ENCODE measurements at places on chromosomes 13 and 19.

DNA sequence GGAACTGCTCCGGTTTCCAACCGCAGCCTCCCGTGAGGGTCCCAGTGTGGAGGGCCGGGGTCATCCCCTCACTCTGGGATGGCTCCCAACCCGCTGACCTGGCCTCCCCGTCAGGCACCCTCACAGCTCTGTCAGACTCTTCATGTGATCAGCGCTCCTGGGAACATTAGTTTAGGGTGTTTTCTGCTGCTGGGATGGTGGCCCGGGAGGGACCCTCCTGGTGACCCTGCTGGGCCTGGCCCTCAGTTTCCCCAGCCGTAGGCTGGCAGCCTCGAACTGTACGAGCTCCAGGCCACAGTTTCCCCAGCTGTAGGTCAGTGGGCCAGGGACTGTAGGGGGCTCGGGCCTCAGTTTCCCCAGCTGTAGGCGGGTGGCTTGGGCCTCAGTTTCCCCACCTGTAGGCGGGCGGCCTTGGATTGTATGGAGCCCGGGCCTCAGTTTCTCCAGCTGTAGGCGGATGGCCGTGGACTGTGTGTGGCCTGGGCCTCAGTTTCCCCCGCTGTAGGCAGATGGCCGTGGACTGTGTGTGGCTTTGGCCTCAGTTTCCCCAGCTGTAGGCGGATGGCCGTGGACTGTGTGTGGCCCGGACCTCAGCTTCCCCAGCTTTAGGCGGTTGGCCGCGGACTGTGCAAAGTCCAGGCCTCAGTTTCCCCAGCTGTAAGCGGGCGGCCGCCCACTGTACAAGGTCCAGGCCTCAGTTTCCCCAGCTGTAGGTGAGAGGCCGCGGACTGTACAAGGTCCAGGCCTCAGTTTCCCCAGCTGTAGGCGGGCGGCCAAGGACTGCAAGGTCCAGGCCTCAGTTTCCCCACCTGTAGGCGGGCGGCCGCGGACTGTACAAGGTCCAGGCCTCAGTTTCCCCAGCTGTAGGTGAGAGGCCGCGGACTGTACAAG lies 1.3 kb upstream of the PTBP1 start:
- no peak for DNase-seq

DNA sequence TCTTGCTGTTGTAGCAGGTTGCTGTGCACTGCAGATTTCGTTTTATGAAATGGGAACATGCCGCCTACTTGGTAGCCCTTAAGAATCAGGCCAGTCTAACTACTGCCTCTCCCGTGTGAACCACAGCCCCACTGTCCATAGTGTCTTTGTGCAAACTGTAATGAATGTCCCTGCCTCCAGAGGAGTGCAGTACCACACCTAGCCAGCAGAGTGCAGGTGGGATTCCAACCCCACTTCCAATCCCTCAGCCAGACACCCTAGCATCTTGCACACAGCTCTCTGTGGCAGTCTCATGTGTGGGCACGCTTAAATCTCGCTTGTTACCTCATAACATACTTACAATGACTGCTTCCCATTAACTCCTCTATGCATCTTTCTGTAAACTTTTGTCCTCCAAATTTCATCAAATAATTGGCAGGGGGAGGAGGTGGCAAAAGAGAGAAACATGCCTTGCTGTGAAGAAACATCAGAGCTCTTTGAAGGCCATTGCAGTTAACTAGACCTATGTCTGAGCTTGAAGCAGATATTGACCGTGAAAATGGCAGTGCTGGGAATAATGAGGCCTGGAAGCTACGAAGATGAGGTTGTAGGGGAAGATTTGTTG lies 47.2 kb downstream of the ZAR1L start:
- DNase-seq: no peak

DNA sequence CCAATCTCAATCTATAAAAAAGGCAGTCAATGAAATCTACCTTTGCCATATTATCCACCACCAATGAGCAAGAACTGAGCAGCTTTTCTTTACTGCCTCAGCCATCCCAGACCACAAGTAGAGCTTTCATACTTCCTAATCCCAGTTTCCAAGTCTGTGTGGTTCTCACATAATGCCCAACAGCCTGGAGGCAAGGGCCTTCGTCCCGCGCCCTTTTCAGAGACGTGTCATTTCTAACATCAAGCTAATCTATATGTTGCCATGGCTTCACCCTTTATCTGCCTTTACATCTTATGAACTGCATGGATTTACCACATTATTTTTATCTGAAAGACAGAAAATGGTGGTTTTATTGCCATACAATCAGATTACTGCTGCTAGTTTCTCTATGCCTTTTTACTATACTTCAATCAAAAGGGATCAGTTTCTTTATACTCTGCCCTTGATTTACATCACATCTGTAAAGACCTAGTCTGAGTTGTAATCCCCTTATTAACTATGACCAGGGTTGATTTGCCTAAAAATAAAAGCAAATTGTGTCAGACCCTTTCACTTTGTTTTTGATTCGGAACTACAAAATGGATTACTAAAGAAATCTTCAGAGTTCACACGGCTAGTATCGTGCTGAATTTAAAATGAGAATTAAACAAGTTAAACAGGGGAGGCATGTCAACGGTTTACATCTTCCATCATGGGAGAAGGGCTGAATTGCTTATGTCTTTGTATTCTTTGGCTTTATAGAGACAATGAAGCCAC lies 5.9 kb downstream of the EFNB2 start:
- no peak for DNase-seq

GRCh38 chr13:40336228-40337221 lies 329.9 kb downstream of the FOXO1 start:
- no peak for DNase-seq

DNA sequence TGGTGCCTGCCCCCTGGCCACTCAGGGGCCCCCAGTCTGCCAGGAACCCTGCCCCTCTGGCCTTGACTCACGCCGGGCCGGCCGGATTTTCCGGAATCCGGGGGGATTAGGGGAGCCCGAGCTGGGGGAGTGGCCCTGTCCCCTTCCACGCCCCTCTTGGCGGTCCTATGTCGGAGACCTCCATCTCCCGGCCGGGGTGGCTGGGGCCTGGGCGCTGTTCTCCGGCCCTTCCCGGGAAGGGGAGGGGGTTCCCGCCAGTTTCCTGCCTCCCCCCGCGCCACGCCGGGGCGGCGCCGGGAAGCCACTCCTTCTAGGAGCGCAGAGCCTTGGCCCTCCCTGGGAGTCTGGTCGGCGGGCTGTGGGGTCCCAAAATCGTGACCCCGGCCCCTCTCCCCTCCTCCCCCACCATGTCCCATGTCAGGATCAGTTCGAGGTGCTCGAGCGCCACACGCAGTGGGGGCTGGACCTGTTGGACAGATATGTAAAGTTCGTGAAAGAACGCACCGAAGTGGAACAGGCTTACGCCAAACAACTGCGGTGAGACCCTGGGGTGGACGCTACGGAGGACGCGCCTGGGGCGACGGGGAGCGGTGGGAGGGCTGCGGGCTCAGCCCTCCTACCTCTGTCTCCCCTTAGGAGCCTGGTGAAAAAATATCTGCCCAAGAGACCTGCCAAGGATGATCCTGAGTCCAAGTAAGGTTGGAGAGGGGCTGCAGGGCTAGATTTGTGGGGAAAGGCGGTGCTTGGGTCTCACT lies 1.3 kb downstream of the TRIP10 start:
- DNase-seq: no peak

DNA sequence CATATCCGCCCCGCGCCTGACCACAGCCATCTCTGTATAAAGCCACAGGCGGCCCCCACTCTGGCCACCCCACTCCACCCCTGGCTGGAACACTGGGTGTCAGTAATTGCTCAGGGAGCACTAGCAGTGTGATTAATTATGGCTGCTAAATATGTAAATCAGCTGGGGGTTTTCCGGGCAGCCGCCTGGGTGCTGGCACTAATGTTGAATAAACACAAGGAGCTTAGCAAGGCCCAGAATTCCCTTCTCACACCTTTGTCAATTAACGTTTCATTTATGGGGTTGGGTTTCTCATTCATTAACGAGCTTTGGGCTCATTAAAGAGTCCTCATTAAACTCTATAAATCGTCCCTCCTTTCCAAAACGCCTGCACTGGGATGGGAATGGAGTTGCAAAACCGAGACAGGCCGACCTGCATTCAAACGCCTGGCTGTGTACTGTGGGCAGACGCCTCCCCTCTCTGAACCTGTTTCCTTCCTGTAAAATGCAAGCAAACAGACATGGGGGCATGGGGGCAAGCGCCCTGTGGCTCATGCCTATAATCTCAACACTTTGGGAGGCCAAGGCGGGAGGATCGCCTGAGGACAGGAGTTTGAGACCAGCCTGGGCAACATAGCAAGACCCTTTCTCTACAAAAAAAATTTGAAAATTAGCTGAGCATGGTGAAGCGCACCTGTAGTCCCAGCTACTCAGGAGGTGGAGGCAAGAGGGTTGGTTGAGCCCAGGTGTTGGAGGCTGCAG lies 17.7 kb upstream of the OLFM2 start:
- DNase-seq: peak; percentile 42

- no peak for DNase-seq
Measured at GRCh38 chr19:56778351-56778750, 62.2 kb downstream of the PEG3 start.

GRCh38 chr19:30393046-30393445 lies 20.9 kb downstream of the ZNF536 start:
- no peak for DNase-seq

- no peak for DNase-seq
Measured at GRCh38 chr13:59710416-59710815, 453.3 kb downstream of the DIAPH3 start.

DNA sequence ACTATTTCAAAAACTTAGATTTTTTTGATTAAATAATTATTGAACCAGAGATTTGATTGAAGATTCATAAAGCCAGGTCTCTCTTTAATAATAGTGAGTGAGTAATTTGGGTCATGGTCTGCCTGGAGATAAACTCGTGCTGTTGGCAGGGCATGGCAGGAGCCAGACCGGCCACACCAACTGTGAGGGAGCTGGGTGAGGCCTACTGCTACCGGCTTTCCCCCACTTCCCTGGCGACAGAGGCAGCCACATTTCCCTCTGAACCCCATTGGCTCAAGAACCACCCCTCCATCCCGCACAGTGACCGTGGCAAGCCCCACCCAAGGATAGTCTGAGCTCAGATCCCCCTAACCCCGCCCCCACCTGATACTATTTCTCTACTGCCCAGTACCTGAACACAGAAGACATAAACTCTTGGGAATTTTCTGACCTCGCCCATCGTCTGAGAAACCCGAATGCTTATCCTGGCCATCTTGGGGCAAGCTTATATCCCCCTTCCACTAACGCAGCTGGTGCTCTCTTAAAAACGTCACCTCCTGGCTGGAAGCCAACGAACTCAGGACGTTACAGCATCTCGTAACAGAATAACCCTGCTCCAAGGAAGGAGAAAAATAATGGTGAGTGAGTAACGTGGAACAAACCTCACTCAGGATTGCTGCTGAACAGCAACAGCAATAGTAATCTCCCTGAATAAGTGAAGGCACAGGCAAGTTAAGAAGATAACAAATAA lies 627.6 kb upstream of the PCDH9 start:
- no peak for DNase-seq

- no peak for DNase-seq
Measured at GRCh38 chr19:36160821-36161596, 8.8 kb upstream of the COX7A1 start.

GRCh38 chr19:46954993-46955812 lies 64.4 kb upstream of the NPAS1 start:
- DNase-seq: no peak

DNA sequence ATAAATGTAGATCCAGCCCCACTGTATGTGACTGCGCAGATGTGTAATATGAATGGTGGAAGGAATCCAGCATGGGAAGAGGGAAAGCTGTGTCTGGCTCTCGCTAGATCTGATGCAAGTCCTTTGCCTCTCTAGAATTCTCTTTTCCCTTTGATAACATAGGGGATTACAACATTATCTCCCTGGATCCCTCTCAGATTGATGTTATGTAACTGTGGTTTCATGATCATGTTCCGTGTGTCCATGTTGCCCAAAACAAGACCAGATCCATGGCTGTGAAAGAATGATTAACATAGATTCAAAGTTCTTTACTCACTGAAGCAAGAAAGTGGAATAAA lies 184.0 kb upstream of the UBL3 start:
- DNase-seq: no peak

DNA sequence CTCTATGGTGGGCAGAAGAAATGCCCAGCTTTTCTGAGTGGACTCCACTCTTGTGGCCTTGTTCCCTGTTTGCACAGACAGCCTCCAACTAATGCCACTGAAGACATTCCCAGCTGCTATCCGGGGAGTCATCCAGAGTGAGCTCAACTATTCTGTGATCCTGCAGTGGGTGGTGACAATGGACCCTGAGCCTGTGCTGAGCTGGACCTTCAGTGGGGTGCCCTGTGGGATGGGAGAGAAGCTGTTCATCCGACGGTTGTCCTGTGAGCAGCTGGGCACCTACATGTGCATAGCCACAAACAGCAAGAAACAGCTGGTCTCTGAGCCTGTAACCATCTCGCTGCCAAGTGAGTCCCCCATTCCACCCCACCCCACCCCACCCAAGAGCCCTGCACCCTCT lies 10.3 kb downstream of the IGSF23 start:
- DNase-seq: no peak

DNA sequence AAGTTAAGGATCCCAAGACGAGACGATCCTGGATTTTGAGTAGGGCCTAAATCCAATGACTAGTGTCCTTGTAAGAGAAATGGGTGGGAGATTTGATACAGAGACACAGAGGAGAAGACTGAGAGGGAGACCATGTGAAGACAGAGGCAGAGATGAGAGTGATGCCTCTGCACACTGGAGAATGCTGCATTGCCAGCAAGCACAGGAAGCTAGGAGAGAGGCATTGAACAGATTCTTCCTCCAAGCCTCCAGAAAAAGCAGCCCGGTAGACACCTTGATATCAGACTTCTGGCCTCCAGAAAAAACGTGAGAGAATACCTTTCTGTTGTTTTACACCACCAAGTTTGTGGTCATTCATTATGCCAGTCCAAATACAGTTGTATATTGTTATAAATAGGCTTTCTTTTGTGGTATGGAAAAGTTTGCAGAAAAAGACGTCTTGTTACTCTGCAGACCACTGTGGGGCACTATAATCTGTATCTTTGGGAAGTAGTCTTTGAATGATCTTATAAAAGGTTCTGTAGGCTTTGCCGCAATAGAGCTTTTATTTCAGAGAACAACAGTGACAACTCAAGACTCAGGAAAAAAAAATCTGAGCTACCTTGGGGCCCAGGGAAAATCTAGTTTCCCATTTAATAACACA lies 17.9 kb upstream of the RFC3 start:
- no peak for DNase-seq

- no peak for DNase-seq
Measured at GRCh38 chr13:99528547-99528946, 27.3 kb downstream of the TM9SF2 start.

DNA sequence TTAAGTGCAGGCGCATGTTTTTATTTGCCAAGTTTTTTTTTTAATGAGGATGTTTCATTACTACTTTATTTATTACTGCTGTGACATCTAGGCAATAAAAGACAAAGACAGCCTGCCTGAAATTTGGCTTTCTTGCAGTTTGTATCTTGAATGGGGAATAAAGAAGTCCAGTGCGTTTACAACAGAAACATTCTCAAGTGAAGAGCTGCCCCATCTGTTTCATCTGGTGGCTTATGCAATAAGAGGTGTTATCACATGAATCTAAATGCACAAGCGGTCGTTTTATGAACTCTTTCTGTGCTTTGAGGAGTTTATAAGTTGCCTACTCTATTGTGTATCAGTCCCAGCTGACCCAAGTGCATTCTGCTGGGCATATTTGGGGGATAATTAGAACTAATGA lies 12.6 kb upstream of the MAB21L1 start:
- DNase-seq: no peak

GRCh38 chr19:9885077-9885552 lies 50.0 kb downstream of the PIN1 start:
- peak; percentile 38 for DNase-seq

GRCh38 chr19:7068599-7068998 lies 904 bp upstream of the ZNF557 start:
- no peak for DNase-seq

- DNase-seq: no peak
Measured at GRCh38 chr19:3497757-3498520, 2.5 kb downstream of the DOHH start.

Measured in anterior cingulate cortex (tissue), 58 donors.